ENCODE measurements at places on chromosomes 13 and 19.

DNA sequence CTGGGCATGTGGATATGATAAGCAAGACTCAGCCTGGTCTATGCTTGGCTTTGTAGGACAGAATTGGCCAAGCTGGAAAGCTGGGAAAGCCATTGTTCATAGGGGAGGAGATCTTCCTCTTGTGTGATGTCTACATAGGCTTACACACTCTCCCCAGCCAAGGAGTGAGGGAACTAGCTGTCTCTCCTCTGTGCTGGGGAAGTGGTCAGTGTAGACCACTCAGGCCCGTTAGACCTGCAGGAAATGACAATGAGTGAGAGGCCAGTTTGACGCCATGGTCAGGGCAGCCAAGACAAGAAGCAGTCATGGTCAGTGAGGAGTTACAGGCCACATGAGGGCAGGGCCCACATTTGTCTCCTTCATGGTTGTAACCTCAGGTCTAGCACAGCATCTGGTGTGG lies 159.1 kb upstream of the KL start:
- DNase-seq = no peak

DNA sequence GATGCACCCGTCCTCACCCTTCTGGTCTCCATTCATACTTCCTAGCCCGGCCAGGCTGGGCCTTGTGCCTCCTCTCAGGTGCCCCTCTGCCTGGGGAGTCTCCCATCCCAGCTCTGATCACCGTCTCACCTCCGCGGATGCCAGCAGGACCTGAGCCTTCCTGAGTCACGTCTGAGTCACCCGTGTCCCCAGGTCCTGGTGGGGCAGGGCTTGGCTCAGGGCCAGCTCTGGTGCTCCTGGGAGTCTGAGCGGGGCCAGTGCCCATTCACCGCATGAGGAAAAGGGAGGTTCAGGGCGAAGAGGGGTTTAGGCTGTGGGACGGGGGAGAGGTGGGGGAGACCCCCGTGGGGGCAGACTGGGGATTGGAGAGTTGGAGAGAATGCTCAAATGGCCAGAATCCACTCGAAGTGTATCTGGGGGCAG lies 593 bp downstream of the ATP8B3 start:
- no peak for DNase-seq

GRCh38 chr19:4547303-4548237 lies 7.7 kb upstream of the LRG1 start:
- DNase-seq = no peak

GRCh38 chr13:84741253-84741652 lies 859.0 kb upstream of the SLITRK1 start:
- DNase-seq = no peak

DNA sequence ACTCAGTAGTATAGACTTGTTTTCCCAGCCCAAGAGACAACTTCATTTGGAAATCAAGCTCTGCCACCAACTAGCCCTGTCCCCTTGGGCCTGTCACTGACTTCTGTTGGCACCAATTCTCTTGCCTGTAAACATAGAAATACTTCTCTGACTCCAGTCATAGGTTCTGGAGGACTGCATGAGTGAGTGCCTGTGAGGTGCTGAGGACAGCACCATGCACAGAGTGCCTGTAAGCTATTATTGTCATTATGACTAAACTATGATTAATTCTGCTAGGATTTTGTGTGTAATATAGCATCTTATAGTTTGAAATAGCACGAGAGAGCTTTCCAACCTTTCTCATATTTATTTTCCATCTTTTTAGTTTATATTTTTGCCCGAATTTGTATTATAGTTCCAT lies 247.9 kb downstream of the MYO16 start:
- no peak for DNase-seq

- no peak for DNase-seq
These were observed 27.7 kb downstream of the PPP2R1A start for GRCh38 chr19:52217576-52217975.

DNA sequence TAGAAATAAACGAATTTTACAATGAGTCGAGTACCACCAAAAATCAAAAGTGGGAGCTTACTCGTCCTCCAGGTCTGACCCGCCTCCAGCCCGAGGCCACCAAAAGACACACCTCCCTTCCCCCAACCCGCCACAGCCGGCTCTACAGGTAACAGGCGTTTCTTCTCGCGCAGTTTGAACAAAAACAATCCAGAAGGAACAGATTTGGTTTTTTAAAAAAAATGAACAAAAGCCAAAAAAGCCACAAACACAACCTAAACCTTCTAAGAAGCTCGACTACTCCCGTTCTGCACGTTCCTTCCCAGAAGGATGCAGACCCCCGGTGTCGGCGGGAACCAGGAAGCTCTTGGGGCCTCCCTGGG lies 671 bp downstream of the ZDHHC20 start:
- no peak for DNase-seq

GRCh38 chr13:103067751-103068555 lies 1.7 kb upstream of the SLC10A2 start:
- no peak for DNase-seq

DNA sequence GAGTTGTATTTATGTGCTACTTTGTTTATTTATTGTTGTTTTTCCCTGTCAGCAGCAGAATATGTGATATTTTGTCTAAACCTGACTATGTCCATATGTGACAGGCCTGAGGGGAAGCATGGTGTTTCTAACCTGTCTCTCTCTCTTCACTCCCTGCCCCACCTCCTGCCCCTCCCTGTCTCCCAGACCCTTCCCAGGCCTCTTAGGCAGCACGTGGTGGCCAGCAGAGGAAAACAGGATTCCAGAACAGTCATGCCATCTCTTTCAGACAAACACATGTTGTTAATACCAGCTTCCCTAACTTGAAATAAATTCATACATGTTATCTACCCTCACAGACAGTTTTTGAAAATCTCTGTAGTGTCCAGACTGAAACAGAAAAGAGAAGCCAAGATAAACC lies 31.0 kb upstream of the ATP11A start:
- DNase-seq = no peak

GRCh38 chr13:79456656-79457365 lies 24.1 kb upstream of the NDFIP2 start:
- no peak for DNase-seq

- no peak for DNase-seq
These were observed 882.6 kb upstream of the SLITRK5 start for GRCh38 chr13:86788616-86789015.

DNA sequence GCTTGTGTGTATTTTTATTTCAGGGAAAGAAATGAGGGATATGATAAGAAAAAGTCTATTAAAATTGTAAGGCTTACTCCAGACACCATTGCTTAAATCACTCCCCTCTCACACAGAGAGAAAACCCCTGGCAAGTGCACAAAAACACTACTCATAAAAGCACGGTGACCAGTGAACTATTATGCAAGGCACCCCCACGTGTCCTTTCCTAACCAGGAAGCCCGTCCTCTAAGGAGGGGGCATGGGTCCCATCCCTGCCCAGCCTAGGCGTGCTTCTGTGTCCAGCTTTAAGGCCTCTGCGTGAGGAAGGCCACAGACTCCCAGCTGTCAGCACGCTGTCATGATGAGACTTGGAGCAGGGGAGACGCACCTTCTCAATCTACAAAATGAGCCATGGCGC lies 83.5 kb downstream of the SLC7A1 start:
- no peak for DNase-seq

DNA sequence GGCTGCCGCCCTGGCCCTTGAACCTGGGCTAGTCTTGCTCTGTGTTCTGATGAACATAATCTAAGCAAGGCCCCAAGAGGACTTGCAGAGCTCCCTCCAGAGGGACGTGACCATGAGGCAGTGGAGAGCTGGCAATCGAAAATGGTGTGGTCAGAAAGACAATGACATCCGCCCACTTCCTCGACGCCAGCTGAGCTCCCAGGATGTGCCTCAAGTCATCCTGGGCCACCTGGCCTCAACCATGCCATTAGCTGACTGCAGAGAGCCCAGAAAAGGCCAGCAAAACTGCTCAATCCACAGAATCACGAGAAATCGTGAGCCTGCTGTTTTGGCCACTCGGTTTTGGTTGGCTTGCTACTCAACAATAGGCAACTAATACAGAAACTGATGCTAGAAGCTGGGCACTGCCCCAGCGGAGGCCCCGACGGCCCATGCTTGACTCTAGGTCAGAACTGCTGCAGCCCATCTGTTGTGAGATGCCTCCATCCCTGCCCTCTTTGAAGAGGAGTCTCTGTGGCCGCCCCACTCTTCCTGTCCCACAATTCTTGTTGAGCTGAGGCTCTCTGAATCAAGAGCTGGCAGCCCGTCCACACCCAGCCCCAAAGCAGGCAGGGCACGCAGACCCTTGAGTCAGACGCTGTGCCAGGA lies 53.3 kb downstream of the STK24 start:
- DNase-seq = no peak

DNA sequence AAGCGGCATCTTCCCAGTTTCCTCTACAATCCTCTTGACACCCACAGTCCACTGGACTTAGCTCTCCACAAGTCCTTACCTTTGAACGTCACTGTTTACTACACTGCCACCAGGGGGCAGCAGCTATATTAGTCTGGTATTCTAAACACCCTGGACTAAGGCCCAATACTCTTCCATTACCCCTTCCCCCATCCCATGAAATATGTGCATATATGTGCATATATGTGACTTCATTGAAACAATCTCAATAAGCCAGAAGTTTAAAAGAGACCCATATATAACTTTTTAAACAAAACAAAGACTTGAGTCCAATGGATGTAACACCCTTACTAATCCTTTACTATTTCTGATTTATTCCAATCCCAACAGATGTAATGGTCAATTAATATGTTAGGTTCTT lies 15.5 kb downstream of the GGACT start:
- peak; percentile 13 for DNase-seq

GRCh38 chr13:110194451-110194850 lies 112.5 kb downstream of the COL4A1 start:
- DNase-seq = no peak

GRCh38 chr13:81781471-81781870 lies 1440.5 kb upstream of the SPRY2 start:
- DNase-seq = no peak

DNA sequence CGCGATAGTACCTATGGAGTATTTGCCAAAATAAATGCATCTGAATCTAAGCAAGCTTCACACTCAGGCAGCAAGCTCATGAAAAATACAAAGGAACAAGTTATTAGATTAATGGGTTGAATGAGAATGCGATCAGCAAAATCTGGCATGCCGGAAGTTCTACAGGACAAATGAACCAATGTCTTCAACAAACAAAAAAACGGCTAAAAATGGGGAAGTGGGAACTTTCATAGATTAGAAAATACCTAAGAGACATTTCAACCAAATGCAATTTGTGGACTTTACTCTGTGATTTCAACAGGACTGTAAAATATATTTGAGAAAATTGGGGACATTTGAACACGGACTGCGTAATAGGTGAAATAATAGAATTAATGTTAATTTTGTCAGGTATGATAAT lies 22.4 kb upstream of the RNASEH2B start:
- no peak for DNase-seq

GRCh38 chr13:21389124-21389523 lies 70.0 kb downstream of the ZDHHC20 start:
- DNase-seq = no peak

- DNase-seq = no peak
These were observed 5.3 kb downstream of the NCAN start for GRCh38 chr19:19217099-19217498.

GRCh38 chr19:35757231-35757748 lies 461 bp upstream of the HSPB6 start:
- no peak for DNase-seq

GRCh38 chr19:54551293-54551692 lies 22.3 kb upstream of the LILRA2 start:
- no peak for DNase-seq

- no peak for DNase-seq
These were observed 52.0 kb upstream of the GAS6 start for GRCh38 chr13:113915786-113916329.

GRCh38 chr13:97515643-97516042 lies 81.7 kb downstream of the RAP2A start:
- no peak for DNase-seq

Data from NCI-H1436 treated with DMSO at 0.1 percent for 48 hours (cell line).